Motor neuron (in vitro differentiated cells): ENCODE measurements at places on chromosomes 6 and 20. TPM values are rescaled to one million over a fixed set of nuclear protein-coding genes. Genes with fewer than 3 reads are reported as not detected.

CCN6 gene
- 0.60 and 0.81 TPM in 2 replicates for total RNA-seq

ECT2L gene
- 0.41 and 0.52 TPM in 2 replicates for total RNA-seq

NKX2-2 gene
- total RNA-seq: 0.50 TPM in 1 of 2 replicates, not detected in the other

DNA sequence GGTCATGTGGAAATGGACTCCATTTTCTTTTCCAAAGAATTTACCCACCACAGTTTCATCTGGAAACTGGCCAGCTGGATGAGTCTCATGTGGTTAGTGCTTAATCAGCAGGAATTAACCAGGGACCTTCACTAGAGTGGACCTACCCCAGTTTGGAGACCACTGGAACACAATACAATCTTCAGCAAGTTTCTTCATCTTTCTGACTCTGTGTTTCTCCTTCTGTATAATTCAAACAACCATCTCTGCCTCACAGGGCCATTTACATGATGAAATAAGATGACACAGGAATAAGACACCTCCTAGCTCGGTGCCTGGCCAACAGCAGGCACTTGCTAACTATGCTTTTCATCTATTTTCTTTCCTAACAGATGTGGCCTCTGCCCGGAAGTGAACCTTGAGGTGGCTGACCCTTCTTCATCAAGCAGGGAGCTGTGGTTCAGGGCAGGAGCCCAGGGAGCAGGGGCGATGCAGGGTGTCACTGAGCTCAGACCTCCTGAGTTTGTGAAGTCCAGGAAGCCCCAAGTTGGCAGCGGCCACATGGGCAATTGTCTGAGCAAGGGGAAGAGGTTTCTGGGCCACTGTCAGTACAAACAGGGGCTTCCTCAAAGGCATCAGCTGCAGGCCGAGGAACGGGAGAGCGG lies 98.8 kb downstream of the SOD2 start:
- peak; percentile 33 for ATAC-seq

GRCh38 chr6:17297271-17298080 lies 16.3 kb downstream of the RBM24 start:
- ATAC-seq: no peak

DNA sequence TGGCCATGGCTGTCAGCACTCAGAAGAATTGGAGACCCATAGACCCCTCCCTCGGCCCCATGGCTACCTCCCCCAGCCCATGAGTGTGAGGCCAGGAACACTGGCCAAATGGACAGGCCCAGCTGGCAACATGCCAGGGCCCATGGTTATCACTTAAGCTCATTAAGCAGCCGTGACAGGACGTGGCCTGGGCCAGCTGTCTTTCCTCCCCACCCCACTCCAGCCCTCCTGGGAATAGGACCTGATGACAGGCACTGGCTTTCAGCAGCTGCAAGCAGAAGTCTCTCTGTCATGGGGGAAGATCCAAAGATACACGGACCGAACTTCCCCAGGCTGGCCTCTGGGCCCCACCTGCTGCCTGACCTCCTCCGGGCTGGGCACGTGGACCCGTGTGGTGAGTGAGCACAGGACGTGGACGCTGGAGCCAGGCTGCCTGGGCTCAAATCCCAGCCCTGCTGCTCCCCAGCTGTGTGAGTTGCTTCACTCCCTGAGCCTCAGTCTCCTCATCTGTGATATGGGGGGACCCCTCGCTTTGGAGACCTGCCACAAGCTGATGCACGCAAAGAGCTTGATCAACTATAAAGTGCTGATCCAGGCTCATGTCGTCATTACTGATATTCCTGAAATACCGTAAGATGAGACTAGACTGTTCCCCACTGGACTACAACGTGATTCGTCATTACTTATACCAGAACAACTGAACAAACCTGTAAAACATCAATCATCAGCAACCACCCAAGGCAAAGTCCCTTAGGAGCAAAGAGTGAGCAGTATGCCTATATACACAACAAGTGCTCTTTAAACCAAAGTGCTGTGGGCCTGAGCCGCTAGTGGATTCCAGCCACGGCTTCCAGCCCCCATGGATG lies 22.0 kb upstream of the VSTM2L start:
- peak; percentile 53 for ATAC-seq

GRCh38 chr6:28399350-28400121 lies at the start of gene ZSCAN12:
ZSCAN12 (minus strand) TSS chr6:28399747; CDS start chr6:28398405, 1,342 bp downstream.
- ATAC-seq: peak; percentile 93
